ENCODE measurements at places on chromosomes 1 and 21. TPM values are rescaled to one million over a fixed set of nuclear protein-coding genes. Genes with fewer than 3 reads are reported as not detected.

Gene ERICH3
- not detected for total RNA-seq

Gene RAB3B
- total RNA-seq: 49.2 TPM

DNA sequence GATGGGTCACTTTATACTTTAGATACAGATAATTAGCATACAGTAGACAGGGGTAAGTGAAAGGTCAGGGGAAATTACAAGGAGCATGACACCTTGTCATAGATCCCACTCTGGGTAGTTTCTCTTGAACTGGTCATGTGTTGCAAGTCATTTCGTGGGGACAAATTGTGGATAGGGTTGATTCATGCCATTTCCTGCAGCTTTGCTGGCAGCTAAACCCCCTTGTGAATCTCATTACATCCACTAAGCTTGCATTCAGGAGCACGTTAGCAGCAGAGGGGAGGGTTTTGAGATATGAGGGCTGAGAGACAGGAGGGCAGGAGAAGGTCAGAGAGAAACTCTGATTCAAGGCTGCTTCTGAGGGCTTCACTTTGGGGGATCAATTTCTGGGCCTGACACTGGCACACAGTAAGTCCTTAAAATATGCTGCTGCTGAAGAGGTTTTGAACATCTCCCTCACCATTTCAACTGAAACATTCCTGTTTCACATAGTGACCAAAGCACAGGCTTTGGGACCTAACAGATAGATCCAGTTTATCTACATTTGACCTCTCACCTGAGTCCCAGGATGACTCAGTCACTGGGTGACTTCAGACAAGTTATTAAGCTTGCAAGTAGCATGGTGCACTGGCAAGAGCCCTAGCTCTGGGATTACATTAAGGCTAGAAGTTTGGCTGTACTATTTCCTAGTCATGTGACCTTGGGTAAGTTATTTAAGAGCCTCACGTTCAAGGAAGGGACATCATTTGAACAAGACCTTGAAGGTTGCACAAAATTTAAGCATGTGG lies 206.0 kb upstream of the USP24 start:
- no peaks in the 10 kb centered on the region for H3K36me3 ChIP-seq
- no peaks in the 10 kb centered on the region for H3K27me3 ChIP-seq
- peak; percentile 31 for DNase-seq
- H3K4me3 ChIP-seq: no peak overlapping the region
- H3K4me1 ChIP-seq: peaks cover 8% of the 10 kb centered on the region

GRCh38 chr1:33660956-33661355 lies 188.5 kb downstream of the ZSCAN20 start:
- H3K4me3 ChIP-seq: no peak overlapping the region
- DNase-seq: no peak
- H3K4me1 ChIP-seq: no peaks in the 10 kb centered on the region
- no peaks in the 10 kb centered on the region for H3K27me3 ChIP-seq
- no peak overlapping the region for H3K27ac ChIP-seq

DNA sequence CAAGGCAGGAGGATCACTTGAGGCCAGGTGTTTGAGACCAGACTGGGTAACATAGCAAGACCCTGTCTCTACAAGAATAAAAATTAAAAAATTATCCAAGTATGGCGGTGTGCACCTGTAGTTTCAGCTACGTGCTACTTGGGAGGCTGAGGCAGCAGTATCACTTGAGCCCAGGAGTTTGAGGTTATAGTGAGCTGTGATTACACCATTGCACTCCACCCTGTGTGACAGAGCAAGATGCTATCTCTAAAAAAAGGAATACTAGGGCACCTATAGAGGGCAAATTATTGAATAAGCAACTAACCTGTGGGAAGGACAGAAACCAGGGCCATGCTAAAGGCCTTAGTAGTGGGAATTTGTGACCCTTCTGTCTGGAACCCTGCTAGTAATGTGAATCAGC lies 86.1 kb downstream of the TENT5C start:
- no peak overlapping the region for H3K27ac ChIP-seq
- DNase-seq: no peak
- H3K36me3 ChIP-seq: no peaks in the 10 kb centered on the region
- H3K27me3 ChIP-seq: peaks cover 2% of the 10 kb centered on the region

- H3K36me3 ChIP-seq: no peaks in the 10 kb centered on the region
- DNase-seq: no peak
- H3K4me3 ChIP-seq: no peak overlapping the region
- H3K4me1 ChIP-seq: peaks cover 7% of the 10 kb centered on the region
- H3K27me3 ChIP-seq: no peaks in the 10 kb centered on the region
- H3K27ac ChIP-seq: no peak overlapping the region
Measured at GRCh38 chr1:15172405-15173259, 19.1 kb downstream of the TMEM51 start.

- H3K27ac ChIP-seq: no peak overlapping the region
- no peaks in the 10 kb centered on the region for H3K36me3 ChIP-seq
- DNase-seq: no peak
- no peak overlapping the region for H3K4me3 ChIP-seq
- H3K27me3 ChIP-seq: peaks cover 2% of the 10 kb centered on the region
Measured at GRCh38 chr1:157325220-157325619, 187.0 kb upstream of the ETV3 start.

DNA sequence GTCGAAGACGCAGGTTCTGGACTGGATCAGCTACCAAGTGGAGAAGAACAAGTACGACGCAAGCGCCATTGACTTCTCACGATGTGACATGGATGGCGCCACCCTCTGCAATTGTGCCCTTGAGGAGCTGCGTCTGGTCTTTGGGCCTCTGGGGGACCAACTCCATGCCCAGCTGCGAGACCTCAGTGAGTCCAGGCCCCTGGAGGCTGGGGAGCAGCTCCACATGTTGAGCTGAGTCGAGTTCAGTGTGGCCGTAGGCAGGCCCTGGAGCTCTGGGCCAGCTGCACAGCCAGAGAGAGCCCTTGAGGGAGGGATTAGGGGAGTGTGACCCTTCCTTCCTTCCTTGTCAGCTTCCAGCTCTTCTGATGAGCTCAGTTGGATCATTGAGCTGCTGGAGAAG lies 1.6 kb downstream of the ELF3 start:
- no peaks in the 10 kb centered on the region for H3K4me1 ChIP-seq
- peaks cover 2% of the 10 kb centered on the region for H3K27me3 ChIP-seq
- DNase-seq: no peak
- H3K27ac ChIP-seq: no peak overlapping the region

DNA sequence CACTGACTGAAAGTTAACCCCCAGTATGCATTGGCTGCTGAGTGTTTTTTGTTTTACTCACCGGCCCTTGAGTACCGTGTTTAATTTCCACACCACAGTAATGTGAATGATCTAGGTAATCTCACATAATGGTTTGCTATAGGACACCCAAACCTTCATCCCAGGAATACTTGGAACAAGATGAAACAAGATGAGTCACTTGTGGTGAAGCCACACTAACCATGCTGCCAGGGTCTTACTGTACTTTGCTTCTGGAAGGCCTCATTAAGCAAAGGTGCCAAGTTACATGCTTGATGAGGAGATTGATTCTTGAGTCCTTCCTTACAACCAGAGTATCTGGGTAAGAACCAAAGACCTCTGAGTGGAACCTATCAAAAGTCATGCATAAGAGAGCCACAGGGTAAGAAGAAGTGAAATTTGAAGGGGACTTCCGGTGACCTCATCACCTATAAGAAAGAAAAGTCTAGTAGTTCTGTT lies 163.3 kb downstream of the NRIP1 start:
- H3K36me3 ChIP-seq: no peaks in the 10 kb centered on the region
- H3K4me3 ChIP-seq: no peak overlapping the region
- DNase-seq: peak; percentile 99
- no peaks in the 10 kb centered on the region for H3K27me3 ChIP-seq
- peak overlapping the region; percentile 51 for H3K27ac ChIP-seq

DNA sequence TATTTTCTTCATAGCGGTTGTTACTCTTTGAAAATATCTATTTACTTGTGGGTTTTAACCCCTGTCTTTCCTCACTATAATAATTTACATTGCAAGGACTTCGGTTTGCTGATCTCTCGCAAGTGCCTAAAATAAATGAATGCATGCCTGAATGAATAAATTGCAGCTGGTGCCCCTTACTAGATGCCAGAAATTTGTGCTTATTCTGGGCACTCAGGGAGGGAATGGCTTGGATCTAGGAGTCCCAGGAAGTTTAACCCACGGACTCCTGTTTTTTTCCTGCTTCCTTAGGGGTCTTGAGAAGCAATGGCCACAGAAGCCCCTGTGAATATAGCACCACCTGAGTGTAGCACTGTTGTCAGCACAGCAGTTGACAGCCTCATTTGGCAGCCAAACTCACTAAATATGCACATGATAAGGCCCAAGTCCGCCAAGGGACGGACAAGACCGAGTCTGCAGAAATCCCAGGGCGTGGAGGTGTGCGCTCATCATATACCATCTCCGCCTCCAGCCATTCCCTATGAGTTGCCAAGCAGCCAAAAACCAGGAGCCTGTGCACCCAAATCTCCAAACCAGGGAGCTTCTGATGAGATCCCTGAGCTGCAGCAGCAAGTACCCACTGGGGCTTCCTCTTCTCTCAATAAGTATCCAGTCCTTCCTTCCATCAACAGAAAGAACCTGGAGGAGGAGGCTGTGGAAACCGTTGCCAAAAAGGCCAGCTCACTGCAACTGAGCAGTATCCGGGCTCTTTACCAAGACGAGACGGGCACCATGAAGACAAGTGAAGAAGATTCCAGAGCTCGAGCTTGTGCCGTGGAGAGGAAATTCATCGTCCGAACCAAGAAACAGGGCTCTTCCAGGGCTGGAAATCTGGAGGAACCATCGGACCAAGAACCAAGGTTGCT lies 4.2 kb upstream of the PLA2G2C start:
- peaks cover 7% of the 10 kb centered on the region for H3K4me1 ChIP-seq
- no peak overlapping the region for H3K4me3 ChIP-seq
- no peak for DNase-seq
- no peaks in the 10 kb centered on the region for H3K36me3 ChIP-seq

Data from astrocyte (in vitro differentiated cells and primary cell).